ENCODE measurements at places on chromosomes 3 and 15.

DNA sequence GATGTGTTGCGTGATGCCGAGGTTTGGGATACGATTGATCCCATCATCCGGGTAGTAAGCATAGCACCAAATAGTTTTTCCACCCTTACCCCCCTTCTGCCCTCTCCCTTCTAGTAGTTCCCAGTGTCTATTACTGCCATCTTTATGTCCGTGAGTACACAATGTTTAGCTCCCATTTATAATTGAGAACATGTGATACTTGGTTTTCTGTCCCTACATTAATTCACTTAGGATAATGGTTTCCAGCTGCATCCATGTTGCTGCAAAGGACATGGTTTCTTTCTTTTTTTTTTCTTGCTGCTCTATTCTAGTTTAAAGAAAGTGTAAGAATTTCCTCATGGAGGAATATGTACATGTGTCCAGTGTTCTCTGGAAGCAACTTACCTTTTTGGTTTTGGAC, 51.8 kb downstream of the NSUN3 start:
- ATAC-seq = no peak

- ATAC-seq = peak; percentile 33
These were observed 31.7 kb downstream of the TMEM212 start for GRCh38 chr3:171874879-171875278.

DNA sequence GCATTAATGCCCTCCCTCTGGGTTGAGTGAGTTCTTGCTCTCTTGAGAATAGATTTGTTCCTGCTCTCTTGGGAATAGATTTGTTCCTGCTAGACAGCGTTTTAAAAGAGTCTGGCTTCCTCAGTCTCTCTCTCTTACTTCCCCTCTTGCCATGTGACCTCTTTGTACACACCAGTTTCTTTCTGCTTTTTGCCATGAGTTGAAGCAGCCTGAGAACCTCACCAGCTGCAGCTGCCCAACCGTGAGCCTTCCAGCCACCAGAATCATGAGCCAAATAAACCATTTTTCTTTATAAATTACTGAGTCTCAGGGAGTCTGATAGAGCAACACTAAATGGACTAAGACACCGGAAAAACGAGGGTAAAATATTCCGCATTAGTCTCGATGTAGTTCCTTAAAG, 253.6 kb downstream of the CNTN6 start:
- ATAC-seq = no peak

DNA sequence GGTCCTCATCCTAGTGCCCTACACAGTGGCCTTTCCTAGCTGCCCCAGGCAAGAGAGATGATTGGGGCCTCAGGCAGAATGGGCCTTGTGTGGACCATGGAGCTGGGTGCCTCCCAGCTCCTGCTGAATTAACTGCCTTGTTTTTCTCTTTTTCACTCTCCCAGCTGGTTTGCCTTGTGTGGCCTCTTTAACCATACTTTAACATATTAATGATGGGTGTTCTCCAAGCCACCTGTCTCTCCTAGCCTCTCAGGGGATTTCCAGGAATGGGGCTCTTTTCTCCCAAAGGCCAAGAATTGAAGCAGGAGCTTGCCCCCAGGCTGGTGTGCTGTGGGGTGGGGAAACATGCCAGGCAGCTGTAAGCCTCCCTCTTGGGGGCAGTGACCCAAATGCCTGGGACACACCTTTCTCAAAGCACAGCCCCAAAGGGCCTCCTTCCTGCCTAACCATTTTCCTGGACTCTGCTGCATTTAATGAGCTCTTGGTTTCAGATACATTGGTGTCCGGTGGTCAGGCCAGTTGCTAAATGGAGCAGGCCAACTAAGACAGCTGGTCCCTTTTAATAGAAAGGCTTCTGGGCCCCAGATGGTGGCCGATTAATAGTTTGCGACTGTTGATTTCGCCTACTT, 5.6 kb downstream of the ALPK3 start:
- no peak for ATAC-seq

DNA sequence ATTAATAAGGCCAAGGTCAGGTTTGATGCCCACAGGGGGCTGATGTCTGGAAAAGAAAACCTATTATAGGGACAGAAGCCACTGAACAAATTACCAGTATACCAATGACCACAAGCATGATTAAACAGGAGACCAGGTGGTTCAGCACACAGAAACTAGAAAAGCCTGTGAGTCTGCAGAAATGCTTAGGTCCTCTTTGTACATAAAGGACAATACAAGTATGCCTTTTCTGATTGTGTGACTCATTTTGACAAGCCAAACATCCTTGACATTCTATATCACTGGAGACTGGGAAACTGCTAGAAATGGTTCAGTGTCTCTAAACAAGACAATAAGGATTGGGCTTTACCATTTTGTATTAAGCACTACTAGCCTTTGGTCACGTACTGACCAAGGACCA, 113.2 kb upstream of the MYO5C start:
- no peak for ATAC-seq

- ATAC-seq = no peak
These were observed 146.3 kb downstream of the GMNC start for GRCh38 chr3:190716211-190716610.

DNA sequence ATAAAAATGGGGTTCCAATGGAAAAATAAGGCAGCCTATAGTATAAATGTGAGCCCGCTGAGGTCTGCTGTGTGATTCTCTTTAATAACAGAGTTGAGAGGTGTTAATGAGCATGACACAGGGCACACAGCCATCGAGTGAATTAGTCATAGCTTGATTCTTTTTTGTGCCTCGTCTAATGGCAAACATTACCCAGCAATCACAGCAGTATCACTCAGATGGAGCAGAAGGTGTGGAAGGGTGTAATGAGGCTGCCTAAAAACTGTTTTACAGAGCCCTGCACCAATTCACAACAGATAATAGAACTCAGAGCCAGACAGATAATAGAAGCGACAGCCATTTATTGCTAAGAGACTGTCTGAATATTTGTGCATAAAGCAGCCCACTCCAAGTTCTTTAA, 178.6 kb upstream of the TPRG1 start:
- peak; percentile 92 for ATAC-seq

- ATAC-seq = no peak
These were observed 106.5 kb upstream of the CMC1 start for GRCh38 chr3:28134792-28135375.

DNA sequence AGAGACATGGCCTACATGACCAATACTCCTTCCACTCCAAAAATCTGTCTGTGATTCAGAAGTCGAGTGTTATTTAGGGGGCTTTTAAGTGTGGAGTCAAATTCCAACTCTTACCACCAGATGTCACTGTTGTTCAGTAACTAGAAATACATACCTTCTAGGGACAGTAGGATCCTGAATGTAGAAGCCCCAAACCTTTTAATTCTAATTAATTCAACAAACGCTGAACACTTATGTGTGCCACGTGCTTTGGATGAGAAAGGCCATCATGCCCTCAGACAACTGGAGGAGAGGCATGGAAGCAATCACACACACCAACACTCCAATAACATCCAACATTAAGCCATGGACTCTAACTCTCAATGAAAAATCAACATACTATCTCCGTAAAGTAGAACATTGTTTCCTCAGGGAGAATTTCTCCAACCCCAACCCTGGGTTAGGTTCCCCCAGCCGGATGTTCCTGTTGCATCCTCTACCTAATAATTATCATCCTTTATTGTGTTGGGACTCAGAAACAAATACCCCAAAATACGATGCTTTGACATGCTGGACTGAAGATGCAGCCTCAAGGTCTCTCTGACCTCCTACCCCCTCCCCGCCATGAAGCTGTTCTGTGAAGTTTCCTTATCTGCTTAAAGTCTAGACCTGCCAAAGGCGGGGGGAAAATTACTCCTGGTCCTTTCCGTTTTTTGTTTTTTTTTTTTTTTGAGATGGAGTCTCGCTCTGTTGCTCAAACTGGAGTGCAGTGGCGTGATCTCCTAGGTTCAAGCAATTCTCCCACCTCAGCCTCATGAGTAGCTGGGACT, 8.0 kb upstream of the CCDC13 start:
- ATAC-seq = peak; percentile 86

DNA sequence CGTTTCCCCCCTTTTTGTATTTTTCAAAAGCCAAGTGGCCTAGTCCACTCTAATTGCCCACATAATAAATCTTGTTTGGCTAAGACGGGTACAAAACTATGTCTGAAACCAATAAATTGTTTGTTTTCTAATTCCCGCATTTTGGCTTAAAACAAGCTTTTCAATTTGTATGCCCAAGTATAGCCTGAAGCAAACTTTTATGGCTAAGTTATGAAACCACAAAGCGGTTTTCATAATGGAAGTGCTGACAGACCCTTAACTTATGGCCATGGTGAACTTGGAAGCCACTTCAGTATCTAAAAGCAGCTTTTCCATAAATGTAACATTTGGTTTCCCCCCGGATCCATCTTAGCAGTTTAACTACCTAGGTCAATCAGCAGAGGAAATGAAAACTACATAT, 29.9 kb upstream of the POLR2M start:
- no peak for ATAC-seq

DNA sequence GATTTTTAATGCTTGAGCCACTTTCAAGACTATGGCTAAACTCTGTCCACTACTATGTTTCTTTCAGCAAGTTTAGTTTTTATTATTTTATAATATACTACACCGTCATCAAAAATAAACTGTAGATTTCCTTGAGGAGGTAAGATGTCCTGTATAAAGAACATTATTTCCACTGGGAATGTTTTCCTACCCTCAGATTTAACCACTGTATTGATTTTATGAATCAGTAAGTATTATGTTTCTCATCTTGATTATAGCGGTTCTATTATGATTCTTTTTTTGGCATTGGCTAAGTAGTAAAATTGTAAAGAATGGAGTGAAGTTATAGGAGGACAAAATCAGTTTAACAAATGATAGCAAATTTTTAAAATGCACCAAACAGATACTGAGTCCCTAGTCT, 44.4 kb downstream of the ADAM10 start:
- no peak for ATAC-seq

- ATAC-seq = no peak
These were observed 29.8 kb downstream of the THBS1 start for GRCh38 chr15:39610665-39611064.

GRCh38 chr15:41564286-41564959, 5.4 kb downstream of the TYRO3 start:
- ATAC-seq = peak; percentile 59

DNA sequence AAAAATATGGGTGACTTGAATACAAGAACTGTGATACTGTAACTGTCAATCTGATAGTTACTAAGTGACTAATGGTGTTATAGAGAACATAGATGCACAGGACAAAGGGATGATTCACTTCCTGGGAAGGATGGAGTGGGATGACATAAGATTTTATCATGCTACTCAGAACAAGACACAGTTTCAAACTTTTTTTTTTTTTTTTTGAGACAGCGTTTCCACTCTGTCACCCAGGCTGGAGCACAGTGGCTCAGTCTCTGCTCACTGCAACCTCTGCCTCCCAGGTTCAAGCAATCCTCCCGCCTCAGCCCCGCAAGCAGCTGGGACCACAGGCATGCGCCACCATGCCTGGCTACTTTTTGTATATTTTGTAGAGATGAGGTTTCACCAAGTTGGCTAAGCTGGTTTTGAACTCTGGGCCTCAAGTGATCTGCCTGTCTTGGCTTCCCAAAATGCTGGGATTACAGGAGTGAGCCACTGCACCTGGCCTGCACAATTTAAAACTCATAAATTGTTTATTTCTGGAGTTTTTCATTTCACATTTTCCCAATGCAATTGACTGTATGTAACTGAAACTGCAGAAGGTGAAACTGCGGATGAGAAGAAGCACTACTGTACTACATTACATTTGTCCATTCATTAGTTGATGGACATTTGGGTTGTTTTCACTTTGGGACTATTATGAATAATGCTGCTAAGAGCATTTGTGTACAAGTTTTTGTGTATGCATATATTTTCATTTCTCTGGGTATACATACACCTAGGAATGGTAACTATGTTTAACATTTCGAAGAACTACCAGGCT, 40.6 kb downstream of the ADIPOQ start:
- peak; percentile 97 for ATAC-seq

- ATAC-seq = peak; percentile 76
These were observed 15.6 kb downstream of the TEX264 start for GRCh38 chr3:51686512-51687215.

- no peak for ATAC-seq
These were observed 4.5 kb upstream of the RPL24 start for GRCh38 chr3:101690972-101691371.

DNA sequence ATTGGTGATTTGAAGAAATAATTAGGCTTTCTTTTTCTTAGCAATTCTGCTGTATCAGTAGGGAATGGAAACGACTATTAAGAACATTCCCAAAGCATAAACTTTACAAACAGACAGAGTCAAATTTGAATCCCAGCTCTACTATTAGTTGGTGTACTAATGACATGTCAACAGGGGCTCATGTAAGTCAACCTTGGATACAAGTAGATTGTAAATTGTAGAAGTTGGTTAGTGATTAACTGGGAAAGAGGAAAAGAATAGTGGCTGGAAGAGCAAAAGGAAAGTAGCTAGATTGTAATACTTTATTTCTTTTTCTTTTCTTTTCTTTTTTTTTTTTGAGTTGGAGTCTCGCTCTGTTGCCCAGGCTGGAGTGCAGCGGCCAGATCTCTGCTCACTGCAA, 38.6 kb upstream of the DPPA4 start:
- ATAC-seq = no peak

GRCh38 chr15:70766597-70766996, 3.2 kb upstream of the UACA start:
- no peak for ATAC-seq

GRCh38 chr3:174191895-174192294, 667.2 kb upstream of the NAALADL2 start:
- no peak for ATAC-seq

GRCh38 chr3:53134631-53135232, 4.5 kb upstream of the RFT1 start:
- ATAC-seq = no peak

DNA sequence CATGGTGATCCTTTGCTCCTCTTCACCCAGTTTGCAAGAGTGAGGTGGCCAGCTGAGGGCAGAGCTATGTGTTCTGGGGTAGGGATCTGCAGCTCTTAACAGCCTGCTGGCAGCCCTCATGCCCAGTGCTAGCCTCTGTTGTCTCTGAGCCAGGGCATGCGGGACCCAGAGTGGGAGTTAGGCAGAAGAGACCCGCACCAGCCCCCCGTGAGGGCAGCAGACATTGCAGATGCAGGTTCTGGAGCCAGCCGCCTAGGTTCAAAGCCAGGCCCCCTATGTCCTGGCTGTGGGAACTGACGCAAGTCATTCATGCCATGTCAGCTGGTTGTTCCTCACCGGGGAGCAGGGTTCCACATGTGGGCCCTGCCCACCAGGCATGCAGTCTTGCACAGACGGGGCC, 74.7 kb downstream of the DNAJB8 start:
- ATAC-seq = no peak

GRCh38 chr3:194548346-194549321, 61.8 kb upstream of the ATP13A3 start:
- ATAC-seq = no peak

GRCh38 chr3:16533928-16534574, 20.6 kb upstream of the RFTN1 start:
- ATAC-seq = no peak

DNA sequence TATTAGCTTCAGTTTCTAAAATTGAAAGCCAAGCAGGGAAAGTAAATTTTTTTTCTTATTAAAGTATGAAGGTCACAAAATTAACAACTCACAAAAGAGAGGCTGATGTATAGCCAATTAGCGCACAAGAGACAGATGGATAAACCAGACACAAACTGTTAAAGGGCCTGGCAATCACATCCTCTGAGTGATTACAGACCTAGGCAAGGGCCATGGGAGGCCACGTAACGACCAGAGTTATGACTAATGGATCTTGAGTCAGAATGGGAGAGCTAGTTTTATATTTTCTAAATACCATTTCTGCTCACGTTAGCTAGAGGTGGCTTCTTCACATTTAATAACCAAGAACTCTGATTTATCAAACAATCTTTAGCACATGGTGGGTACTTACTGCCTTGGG, 17.8 kb upstream of the SCAMP5 start:
- no peak for ATAC-seq

GRCh38 chr15:39365161-39365560, 215.7 kb upstream of the THBS1 start:
- ATAC-seq = no peak

GRCh38 chr3:58387650-58388546, 45.7 kb downstream of the PDHB start:
- no peak for ATAC-seq
